Ureter (tissue), 1 donor: ENCODE measurements at places on chromosomes 6 and 20.

GRCh38 chr20:36260316-36260715 is 24.0 kb downstream of the AAR2 start:
- no peak for DNase-seq

- DNase-seq = no peak
Observed at GRCh38 chr6:137779982-137780381, 87.1 kb upstream of the TNFAIP3 start.

DNA sequence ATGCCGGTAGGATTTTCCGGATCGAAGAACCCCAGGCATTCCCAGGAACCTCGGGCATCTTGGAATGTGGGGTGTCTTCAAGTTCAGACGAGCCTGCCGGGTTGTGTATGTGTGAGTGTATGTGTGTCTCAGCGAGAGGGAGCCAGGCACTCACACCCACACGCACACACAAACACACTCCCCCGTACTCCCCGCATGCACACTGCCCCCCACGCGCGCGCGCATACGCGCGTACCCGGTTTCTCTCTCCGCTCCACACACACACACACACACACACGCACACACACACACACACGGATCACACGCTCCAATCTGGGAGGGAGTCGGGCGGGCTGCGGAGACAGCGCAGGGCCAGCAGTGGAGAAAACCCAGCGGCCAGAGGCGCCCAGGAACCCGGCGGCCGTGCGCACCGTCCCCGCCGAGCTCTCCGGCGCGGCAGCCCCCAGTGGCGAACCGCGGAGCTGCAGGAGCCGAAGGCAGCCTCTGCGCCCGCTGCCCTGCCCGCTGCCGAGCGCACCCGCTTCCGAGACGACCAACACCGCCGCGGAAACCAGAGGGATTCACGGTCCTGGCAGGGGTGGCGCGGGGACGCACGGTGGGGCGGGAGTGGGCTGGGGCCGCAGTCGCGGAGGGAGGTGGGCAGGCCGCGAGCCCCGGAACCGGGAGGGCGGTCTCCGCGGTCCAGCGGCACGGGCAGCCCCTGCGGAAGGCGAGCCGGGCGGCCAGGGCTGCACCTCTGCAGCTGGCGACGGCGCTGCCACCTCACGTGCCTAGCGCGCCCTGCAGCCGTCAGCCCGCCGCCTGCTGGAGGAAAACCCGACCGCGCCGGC is at the start of gene LRFN2:
LRFN2 (minus strand) TSS at position 125 of the 830 bp plus-strand sequence.
- peak; percentile 75 for DNase-seq

DNA sequence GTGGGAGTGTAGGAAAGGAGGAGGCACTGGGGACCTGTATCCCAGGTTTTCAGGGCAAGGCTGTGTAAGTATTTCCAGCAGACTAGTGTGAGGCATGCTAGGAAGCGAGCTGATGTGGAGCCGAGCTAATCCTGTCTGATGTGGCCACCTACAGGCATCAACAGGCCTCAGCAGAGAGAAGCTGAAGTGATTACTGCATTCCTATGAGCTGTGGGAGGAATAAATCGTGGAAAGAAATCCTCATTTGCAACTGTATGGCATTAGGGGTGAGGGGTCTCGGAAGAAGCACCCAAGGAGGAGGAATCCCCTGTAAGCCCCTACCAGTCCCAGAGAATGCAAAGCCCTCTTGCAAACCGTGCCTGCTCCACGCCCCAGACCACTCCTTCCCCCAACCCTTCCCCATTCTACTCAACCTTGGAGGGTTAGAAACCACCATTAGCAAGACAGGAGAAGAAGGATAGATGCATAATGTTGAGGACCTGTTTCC is 41.6 kb downstream of the C6orf15 start:
- peak; percentile 60 for DNase-seq

DNA sequence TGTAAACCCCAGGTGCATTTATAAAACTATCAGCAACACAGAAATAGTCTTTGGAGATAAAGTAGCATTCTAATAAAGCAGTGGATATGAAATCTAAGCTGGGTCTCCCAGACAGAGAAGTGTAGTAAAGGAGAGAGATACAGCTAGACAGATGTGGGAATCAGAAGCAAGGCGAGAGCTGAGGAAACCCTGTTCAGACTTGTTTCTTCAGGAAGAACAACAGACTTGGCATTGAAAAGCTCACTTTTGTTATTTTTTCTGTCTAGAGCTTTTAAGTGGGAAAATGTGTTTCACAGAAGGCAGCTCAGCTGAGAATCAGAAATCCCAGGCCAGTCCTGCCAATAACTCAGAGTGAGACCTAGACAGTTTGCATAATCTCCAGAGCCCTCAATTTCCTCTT is 52.9 kb downstream of the SLC35B3 start:
- no peak for DNase-seq

DNA sequence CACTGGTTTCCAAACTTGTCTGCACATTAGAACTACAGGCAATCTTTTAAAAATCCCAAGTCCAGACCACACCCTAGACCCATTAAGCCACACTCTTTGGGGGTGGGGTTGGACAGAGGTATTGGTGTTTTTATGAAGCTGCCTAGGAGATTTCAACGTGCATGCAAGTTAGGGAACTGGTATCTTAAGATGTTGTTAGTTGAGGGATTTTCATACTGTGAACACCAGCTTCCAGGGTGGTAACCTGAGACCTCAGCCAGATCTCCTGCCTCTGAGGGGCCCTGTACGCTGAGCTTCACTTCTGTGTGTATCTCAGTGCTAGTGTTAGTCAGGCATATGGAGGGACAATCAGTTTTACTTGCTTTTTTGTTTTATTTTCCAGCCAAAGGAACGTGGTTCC is 138.0 kb downstream of the UTRN start:
- no peak for DNase-seq

- no peak for DNase-seq
Observed at GRCh38 chr20:50172347-50173013, 18.1 kb upstream of the CEBPB start.

DNA sequence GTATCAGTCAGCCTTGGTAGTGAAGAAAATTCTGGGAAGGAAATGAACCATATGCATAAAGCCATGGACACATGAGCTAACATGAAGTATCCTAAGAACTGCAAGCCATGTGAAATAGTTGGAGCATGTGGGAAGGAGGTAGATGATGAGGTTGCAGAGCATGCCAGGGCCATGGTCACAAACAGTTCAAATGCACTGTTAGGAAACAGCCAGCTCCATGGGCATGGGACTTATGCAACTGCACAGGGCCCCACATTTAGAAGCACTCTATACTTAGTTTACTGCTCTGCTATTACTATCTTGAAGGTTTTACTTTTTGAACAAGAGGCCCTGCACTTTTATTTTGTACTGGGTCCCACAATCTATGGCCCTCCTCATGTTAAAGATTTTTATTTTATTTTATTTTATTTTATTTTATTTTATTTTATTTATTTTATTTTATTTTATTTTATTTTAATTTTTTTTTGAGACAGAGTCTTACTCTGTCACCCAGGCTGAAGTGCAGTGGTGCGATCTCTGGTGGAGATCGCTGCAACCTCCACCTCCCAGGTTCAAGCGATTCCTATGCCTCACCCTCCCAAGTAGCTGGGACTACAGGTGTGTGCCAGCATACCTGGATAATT is 169.1 kb downstream of the IBTK start:
- no peak for DNase-seq

GRCh38 chr20:56778765-56779195 is 149.7 kb downstream of the TFAP2C start:
- peak; percentile 50 for DNase-seq

DNA sequence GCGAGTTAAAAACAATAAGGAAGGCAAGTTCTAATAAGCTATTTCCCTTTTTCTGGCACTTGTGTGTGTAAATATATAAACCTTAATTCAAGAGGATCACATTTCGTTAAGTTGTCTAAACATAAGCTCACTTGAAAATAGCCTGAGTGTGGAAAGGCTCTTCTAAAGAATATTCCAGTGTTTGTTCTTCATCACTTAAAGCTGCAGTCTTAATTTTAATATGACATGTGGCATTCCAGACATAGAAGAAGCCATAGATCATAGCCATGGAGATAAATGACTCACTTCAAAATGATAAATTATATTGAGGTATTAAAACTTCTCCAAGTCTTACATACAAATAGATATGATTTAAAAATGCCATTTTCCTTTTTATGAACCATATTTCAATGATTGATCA is 42.1 kb downstream of the IYD start:
- no peak for DNase-seq

GRCh38 chr6:168542301-168542700 is 101.3 kb downstream of the SMOC2 start:
- no peak for DNase-seq

DNA sequence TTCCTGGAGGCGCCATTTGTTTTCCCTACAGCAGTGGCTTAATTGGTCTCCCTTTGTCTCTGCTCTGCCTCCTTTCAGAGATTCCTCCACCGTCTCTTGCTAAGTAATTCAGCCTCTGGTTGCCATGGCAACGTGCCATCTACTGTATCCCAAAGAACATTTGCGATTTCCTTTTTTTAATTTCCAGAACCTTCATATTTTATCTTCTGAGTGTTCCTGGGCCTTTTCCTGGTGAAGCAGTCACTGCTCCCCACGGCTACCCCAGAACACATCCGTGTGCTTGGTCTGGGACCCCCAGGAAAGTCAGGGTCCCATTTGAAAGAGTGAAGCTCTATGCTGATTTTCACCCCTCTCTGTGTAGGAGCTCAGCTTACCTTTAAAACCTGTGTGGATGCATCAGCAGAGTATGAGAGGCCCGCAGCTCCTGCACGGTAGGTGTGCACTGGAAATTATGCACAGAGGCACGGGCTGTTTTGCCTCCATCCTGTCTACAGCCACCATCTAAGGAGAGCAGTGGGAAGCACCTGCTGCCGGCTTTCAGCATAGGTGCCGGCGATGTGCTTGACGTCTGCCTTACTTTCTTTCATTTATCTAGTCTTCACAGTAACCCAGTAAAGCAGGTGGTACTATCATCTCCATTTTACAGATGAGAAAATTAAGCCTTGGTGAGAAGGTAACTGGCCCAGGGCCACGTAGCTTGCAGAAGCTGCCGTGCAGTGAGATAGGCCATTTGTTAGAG is 122.8 kb downstream of the SYCP2 start:
- no peak for DNase-seq

- DNase-seq = no peak
Observed at GRCh38 chr6:1372690-1373089, 16.7 kb upstream of the FOXF2 start.

- DNase-seq = no peak
Observed at GRCh38 chr20:2795451-2795850, 5.0 kb downstream of the CPXM1 start.

- DNase-seq = no peak
Observed at GRCh38 chr6:129239825-129240491, 357.0 kb downstream of the LAMA2 start.

- DNase-seq = peak; percentile 65
Observed at GRCh38 chr20:36439040-36439730, 102.1 kb upstream of the MYL9 start.

GRCh38 chr6:33587529-33587928 is 7.5 kb upstream of the BAK1 start:
- no peak for DNase-seq

DNA sequence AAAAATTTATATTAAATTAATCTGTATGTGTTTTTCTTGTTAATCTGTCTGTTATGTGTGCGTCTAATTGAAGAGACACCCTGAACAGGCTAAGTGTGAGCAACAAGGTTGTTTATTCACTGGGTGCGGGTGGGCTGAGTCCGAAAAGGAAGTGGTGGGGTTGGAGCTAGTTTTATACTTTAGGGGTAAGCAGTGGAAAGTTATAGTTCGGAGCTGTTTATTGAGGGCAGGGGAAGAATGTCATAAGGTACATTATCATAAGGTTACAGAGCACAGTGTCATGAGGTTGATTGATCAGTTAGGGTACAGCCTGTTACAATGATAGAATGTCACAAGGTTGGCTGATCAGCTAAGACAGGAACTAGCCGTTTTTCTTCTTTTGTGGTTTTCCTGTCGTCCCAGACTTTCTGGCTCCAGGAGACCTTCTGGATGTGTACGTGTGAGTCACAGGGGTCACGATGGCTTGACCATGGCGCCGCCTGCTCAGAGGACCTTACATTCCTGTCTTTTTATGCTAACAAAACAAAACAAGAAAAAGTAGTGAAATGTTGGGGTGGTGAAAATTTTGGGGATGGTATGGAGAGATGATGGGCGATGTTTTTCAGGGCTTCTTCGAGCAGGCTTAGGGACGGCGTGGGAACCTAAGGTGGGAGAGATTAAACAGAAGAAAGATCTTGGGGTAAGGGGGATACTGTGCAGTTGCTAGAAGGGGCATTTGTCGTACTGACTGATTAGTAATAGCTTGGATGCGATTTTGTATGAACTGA is 754.0 kb upstream of the ADGRB3 start:
- no peak for DNase-seq

GRCh38 chr6:33160728-33161344 is 31.4 kb downstream of the COL11A2 start:
- DNase-seq = peak; percentile 66

DNA sequence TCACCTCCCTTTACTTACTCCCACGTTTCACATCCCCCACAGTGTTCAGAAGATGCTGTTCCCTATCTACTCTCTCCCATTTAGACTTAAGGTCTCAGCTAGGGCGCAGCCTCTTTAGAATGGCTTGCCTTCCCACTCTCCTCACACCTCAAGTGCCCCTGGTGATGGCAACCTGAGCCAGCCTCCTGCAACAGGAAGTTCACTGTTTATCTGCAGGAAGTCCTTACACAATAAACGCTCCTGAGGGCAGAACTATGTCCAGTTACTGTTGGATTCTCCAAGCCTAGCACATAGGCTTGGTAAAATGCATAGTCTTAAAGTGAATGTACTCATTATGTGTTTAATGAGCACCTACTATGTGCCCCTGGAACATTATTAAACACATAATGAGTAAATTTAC is 21.9 kb upstream of the RAB22A start:
- no peak for DNase-seq

DNA sequence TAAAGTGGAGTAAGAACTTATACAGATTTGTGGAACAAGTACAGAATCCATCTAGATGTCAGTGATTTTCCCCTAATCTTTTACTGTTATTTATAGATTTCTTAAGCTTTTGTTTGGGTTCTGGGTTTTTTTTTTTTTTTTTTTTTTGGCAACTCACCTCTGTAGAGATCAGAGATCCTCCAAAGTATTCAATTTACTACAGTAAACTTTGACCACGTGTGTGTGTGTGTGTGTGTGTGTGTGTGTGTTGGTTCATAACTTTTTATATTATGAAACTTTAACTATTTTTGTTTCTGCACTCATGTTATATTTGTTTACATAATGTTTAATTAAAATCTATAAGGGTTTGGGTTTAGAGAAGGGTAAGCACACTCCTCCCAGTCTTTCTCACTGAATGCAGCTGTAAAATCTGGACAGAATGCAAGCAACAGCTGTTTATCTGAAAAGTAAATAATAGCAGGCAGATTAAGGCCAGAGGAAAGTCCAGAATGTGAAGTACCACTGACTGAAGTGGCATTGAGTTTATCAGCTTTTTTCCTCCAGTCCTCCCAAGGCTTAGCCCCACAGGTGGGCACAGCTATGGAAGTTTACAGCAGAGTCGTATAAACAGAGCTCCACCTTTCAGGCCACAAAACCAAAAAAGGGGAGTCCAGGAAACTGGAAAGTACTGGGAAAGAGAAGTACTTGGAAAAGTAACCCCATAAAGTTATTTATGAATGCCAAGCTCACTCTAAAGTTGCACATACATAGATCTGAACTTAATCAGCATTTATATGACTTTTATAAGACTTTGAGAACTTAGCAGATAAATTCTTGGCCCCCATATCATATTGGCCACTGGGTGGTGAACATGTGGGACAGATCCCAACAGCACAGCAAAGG is 43.0 kb upstream of the CD2AP start:
- DNase-seq = no peak
